Hippocampal formation (tissue), 2 donors: ENCODE measurements at places on chromosomes 2 and 18.

GRCh38 chr2:229849073-229849472 lies 72.7 kb downstream of the TRIP12 start:
- no peak for DNase-seq

DNA sequence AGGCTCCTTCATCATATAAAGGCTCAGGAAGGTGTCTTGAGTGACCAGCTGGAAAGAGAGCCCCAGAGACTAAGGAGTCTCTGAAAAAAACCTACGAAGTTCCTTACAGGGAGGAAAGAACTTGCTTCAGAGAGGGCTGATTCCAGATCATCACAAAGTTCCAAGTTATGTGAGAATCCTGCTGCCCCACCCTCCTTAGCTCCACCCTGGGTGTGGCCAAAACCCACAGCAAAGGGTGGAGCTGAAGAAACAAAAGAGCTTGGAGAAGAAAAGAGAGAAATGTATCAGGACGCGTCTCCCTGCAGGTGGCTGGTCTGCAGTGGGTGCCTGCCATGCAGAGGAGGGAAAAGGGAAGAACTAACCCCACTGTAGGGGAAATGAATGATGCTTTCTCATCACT lies 32.8 kb upstream of the ZNF396 start:
- no peak for DNase-seq

DNA sequence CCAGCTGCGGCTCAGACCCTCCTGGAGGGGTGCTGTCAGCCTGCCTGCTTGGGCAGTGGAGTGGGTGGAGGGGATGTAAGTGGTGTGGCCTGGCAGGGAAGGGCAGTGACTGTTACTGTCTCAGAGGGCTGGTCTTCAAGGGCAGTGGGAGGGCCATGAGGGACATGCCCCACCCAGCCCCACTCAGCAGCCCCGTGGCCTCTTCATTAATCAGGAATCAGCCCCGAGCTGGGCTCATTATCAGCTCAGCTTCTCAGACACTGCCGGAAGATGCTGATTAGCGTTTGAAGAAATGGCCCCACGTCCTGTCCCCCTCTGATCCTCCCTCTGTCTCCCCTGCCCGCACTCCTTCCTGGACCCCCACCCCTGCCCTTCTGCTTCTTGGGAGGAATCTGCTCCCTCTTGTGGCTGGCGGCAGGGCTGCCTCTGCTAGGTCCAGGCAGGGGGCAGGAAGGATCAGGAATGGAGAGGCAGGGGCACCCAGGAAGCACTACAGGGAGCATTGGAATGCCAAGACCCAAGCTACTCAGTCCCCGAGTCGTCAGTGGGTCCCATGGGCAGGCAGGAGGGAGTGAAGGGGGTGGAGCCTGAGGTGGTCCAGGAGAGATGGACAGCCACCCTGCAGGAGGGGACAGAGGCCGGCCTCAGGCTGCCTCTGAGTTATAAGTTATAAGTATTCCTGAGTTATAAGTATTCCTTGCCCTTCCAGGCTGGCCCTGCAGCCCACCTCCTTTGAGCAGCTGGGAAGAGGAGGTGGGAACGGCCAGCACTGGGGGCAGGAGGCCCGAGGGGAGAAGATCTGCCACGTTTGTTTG lies 7.0 kb downstream of the ASIC4 start:
- DNase-seq = no peak

DNA sequence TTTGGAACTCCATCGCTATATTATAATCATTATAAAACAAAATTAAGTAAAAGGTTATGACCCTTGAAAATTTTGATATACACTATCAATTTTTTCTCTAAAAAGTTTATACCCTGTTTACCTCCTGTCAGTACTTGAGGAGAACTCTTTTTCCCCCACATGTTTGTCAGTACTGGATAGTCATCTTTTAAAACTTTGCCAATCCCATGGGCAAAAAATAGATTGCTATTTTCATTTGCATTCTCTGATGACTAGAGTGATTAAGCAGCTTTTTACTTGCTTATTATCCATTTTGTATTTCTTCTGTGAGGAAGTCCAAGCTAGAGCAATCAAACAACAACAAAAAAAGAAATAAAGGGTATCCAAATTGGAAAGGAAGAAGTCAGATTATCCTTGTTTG lies 76.4 kb downstream of the DGKD start:
- DNase-seq = no peak

DNA sequence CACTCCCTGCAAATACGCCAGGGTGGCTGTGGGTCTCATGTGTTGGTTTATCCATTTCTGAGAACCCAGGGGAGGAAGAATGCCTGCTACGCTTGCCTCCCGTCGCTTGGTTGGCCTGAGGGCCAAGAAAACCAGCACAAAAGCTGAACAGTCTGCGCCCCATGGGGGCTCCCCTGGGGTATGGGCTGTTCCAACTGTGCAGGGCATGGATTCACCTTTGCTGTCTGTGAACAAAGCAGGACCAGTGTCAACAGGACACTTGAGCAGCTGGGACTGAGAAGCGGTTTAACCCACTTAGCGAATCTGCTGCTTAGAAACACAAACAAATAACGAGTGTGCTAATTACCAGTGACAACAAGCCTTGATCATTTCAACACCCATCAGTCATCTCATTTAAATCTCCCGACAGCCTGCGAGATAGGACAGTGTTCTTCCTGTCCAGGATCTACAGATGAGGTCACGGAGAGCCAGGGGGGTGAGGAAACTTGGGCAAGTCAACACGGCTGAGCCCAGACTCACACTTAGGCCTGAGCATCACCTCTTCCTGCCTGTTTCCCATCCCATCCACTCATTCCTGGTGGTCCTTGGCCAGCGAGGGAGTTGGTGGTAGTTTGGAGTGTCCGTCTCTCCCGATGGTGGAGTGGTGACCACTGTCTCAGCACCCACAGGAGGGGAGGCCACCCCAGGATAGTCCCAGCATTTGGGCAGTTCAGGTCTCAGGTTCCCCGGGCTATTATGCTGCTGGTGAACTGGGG lies 111.6 kb upstream of the HAAO start:
- DNase-seq = no peak

- no peak for DNase-seq
Measured at GRCh38 chr2:85255813-85256594, 71.8 kb downstream of the TGOLN2 start.

DNA sequence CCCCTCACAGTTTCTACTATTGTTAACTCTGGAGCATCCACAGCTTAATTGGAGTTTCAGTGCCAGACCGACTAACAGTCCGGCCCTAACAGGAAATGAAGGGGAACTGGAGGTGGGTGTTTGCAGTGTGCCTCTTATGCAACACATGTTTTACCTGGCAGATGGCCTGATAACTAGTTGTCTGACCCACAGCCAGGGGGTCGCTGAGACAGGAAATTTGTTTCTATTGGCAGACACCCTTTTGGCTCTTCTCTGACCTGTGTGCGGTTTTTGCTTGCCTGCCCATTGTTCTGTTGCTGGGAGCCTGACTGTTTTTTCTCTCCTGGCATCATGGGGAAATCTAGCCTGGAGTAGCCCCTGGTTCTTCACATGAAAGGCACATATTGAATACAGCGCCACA lies 1329.8 kb downstream of the DSC3 start:
- no peak for DNase-seq

GRCh38 chr2:99698896-99699295 lies 209.1 kb upstream of the REV1 start:
- no peak for DNase-seq

DNA sequence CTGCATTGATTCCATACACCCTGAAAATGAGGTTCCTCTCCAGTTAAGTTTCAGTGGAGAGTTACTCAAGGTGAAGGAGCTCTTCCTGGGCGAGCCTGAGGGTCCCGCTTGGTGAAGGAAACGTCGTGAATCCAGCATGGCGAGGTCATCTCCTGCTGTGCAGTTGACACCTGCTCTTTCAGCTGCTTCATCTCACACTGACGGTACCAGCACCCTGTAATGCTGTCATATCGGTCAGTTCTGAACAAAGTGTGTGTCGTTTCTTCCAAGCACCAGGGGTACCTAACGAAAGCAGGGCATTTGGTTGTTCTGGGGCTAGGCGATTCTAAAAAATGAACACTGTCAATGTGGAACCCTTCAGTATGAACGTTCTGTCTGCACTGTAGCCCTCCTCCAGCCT lies 52.6 kb downstream of the ITGB1BP1 start:
- DNase-seq = no peak

DNA sequence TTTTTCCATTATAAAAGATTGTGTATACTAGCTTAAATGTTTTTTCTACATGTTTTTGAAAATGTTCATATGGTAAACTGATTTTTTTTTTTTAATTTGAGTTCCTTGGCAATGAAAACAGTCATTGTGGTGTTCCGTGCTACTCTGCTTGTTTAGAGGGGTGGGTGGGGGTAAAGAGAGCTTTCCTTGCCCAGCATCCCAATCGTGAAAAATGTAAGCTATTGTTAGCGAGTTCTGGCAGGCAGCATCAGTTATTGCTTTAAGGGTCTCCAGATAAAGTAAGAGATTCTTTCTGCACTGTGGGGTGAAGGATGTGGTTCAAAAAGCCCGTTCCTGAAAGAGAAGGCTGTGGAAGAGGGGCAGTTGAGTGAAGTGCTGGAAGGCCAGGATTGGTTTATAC lies 118.4 kb downstream of the TANC1 start:
- no peak for DNase-seq

DNA sequence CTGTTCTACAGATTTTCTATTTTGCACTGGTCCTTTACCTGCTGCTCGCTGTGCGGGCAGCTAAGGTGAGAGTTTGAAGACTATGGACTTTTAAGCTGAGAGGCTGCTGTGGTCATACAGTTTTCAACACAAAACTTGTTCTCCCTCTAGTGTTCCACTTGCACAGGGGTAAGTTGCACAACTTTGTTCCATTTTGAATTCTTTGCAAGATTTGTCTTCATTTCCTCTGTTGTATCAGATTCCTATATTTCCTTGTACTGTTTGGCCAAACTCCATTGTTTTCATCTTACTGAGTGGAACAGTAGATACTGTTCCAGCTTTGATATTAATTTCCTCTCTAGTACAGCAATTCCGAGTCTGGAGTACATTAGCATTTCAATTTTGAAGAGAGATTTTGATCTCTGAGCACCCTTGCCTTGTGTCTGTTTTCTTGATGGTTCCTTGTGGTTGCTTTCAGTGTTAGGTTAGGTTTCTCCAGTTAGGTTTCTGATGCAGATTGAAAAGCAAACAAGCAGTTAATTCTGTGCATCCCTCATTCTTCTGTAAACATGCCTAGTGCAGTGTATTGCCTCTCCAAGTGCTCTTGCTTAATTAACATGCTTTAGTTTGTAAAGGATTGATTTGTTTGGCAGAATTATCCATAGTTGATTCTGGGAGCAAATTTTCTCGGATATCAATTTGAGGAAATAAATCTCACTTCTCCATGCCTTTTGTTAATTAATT lies 188.8 kb downstream of the PTPRM start:
- no peak for DNase-seq

DNA sequence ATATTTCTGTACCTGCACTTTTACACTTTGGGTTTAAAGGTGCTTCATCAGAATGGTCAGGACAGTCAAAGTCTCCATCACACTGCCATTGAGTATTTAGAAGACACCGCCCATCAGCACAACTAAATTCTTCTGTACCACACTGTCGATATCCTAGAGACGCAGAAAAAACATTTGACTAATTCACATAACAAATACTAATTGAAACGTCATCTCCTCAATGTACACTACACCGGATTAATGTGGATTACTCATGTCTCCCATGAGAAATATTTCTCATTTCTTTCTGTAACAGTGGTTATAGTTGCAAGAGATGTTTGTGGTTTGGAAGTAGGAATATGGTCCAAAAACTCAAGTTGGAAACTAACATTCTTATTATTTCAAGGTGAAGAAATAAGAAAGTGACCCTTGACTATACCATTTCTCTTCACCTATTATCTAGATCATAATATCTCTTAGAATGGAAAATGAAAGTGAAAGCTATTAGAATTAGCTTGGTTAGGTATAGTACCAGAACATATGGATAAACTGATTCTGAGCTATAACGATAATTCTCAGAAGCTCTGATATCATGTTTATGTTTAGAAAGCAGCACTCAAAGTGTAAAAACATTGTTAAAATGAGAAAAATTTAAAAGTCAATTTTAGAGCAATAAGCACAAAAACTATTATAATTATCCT lies 1627.7 kb downstream of the LRP1B start:
- no peak for DNase-seq

DNA sequence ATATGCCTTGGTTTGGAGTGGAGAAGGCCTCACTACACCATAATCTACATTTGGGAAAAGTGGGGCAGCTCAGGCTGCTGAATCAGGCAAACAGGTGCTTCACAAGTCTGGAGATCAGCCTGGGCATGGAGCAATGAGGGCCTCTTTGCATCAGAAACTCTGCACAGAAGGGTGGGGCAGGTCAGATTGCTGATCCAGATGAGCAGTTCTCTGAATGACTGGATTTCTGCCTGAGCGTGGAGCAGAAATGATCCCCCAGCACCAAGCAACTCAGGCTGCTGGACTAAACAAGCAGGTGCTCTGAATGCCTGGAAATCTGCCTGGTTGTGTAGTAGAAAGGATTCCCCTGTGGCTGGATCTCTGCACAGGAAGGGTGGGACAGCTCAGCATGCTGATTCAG lies 605.3 kb upstream of the ZNF804A start:
- no peak for DNase-seq

GRCh38 chr18:68991286-68991685 lies 193.4 kb downstream of the CCDC102B start:
- DNase-seq = no peak

GRCh38 chr2:239928391-239929350 lies 96.5 kb downstream of the NDUFA10 start:
- peak; percentile 77 for DNase-seq

GRCh38 chr2:43178602-43179542 lies 47.5 kb downstream of the ZFP36L2 start:
- DNase-seq = no peak

GRCh38 chr2:10658041-10658913 lies 31.5 kb downstream of the NOL10 start:
- no peak for DNase-seq

DNA sequence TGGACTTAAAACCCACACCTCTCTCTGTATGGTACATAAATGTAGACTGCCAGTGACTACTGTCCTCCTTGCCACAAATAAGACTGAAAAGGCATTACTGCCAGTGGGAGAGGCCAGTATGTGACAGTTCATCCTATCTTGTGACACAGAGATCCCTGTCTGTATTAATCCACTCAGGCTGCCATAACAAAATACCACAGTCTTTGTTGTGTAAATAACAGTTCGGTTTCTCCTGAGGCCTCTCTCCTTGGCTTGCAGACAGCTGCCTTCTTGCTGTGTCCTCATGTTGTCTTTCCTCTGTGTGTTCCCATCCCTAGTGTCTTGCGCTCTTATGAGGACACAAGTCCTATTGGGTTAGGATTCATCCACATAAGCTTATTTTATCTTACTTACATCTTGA lies 46.4 kb upstream of the IL1RL1 start:
- no peak for DNase-seq

- no peak for DNase-seq
Measured at GRCh38 chr2:231554748-231555545, 24.7 kb upstream of the NMUR1 start.
